ENCODE measurements at places on chromosomes 6 and 20. TPM values are rescaled to one million over a fixed set of nuclear protein-coding genes. Genes with fewer than 3 reads are reported as not detected.
A peak's percentile ranks its signal among the peaks of the same experiment; 100 is the strongest.

GRCh38 chr6:28254121-28254519, 2.1 kb upstream of the ZKSCAN4 start:
- H3K27me3 ChIP-seq: no peaks in the 10 kb centered on the region
- H3K27ac ChIP-seq: no peak overlapping the region
- H3K4me3 ChIP-seq: no peak overlapping the region
- H3K36me3 ChIP-seq: no peaks in the 10 kb centered on the region

DNA sequence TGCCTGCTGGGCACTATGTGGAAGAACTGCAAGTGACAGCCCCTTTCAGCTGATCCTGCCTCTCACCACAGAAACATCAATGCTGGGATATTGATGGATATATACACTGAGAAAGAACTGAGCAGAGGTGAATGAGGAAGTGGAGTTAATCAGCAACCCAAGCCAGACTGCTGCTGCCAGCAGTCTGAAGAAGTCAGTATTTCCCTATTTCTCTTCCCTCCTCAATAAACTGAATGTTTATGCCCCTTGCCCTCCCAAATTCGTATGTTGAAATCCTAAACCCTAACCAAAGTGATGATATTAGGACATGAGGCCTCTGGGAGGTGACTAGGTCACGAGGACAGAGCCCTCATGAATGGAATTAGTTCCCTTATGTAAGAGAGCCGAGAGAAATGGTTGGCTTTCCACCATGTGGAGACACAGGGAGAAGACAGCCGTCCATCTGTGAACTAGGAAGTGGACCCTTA, 76.3 kb downstream of the CDK19 start:
- no peak for DNase-seq
- no peaks in the 10 kb centered on the region for H3K27me3 ChIP-seq
- H3K4me1 ChIP-seq: no peaks in the 10 kb centered on the region
- H3K36me3 ChIP-seq: no peaks in the 10 kb centered on the region
- no peak overlapping the region for H3K4me3 ChIP-seq

DNA sequence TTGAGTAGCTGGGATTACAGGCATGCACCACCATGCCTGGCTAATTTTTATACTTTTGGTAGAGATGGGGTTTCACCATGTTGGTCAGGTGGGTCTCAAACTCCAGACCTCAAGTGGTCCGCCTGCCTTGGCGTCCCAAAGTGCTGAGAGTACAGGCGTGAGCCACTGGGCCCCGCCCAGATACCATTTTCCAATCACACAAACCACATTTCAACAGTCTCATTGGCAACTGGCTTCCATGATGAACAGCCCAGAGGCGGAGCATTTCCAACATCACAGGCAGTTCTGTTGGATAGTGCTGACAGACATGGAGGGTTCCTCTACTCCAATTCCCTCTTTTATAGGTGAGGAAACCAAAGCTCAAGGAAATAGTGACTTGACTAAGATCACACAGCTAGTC, 43.9 kb upstream of the PLCB4 start:
- H3K36me3 ChIP-seq: no peaks in the 10 kb centered on the region
- H3K4me1 ChIP-seq: no peaks in the 10 kb centered on the region
- no peak overlapping the region for H3K4me3 ChIP-seq
- H3K27ac ChIP-seq: no peak overlapping the region
- H3K27me3 ChIP-seq: no peaks in the 10 kb centered on the region
- DNase-seq: no peak

DNA sequence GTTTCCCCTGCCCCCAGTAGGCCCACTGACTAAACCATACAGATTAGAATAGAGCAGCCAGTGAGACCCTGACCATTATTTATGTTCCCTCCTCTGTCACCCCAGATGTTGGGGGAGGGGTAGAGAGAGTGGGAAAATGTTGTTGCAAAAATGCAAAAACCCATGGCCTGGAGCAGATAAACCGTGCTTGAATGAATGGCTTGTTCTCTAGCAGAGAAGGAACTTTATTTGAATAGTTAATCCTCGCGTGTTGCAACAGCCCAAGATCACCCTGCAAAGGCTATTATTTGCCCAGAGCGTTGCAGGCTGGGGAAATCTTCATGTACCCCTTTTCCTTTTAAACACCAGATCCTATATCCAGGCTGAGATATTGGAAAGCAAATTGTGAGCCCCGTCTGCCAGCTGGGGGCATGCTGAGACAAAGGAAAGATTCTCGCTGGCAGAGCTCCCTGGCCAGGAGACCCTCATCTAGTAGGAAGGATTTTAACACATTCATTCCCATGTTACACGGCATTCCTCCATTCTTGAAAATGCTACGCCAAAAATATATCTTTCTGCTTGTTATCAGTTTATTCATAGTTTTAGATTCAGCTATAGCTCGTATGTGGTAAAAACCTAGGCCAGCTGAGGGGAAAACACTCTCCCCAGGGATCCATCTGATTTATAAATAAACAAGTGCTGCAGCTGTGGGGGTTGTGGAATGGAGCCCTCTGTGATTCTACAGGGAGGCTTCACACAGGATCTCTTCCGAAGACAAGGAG, 53.0 kb downstream of the LINC00237 start:
- no peaks in the 10 kb centered on the region for H3K27me3 ChIP-seq
- no peak overlapping the region for H3K27ac ChIP-seq
- peak; percentile 53 for DNase-seq
- H3K4me3 ChIP-seq: peak overlapping the region; percentile 27

GRCh38 chr20:4546786-4547185, 174.9 kb upstream of the PRND start:
- H3K4me3 ChIP-seq: peak overlapping the region; percentile 27
- no peak for DNase-seq
- no peak overlapping the region for H3K27ac ChIP-seq
- H3K27me3 ChIP-seq: no peaks in the 10 kb centered on the region
- no peaks in the 10 kb centered on the region for H3K36me3 ChIP-seq

GRCh38 chr20:14925300-14925699, 587.9 kb upstream of the FLRT3 start:
- no peak overlapping the region for H3K27ac ChIP-seq
- no peaks in the 10 kb centered on the region for H3K4me1 ChIP-seq
- DNase-seq: no peak
- no peak overlapping the region for H3K4me3 ChIP-seq

DNA sequence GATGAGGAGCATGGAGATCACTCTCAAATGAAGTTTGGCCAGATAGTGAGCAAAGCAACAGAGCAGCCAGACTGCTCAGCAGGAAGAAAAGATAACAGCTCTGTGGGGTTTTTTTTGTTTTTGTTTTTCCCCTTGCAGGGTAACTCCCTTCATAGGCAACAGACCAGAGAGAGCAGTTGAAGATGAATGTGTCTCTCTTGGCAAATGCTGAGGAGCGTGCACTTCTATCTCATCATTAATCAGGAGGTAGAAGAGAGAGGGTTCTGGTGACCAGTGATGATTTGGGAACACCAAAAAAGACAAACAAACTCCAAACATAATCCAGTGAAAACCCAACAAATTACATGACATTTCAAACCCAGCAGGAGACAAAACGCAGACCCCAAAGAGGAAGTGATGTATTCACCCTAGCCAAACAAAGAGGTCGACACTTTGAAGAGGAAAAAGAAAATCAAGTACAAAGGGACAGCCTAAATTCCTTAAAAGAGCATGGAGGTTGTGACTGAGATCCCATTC, 66.2 kb upstream of the RREB1 start:
- H3K27me3 ChIP-seq: no peaks in the 10 kb centered on the region
- H3K36me3 ChIP-seq: no peaks in the 10 kb centered on the region
- H3K4me1 ChIP-seq: peaks cover 2% of the 10 kb centered on the region
- H3K27ac ChIP-seq: no peak overlapping the region

DNA sequence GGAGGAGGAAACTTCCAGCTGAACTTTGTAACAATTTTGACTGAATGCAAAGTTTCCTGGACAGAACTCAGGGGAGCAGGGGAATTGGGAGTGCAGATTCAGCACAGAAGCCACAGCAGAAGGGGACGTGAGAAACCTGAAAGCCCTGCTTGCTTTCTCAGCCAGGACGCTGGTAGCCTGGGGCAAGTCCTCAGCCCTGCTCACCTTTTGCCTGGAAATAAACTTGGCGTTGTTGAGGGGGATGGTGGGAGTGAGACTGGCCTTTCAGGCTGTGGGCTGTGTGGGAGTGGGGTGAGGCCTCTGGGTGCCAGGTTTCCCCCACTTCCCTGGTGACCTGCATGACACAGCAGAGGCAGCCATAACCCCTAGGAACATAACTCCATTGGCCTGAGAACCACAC, 238.1 kb upstream of the HS3ST5 start:
- no peaks in the 10 kb centered on the region for H3K36me3 ChIP-seq
- H3K4me1 ChIP-seq: no peaks in the 10 kb centered on the region
- H3K4me3 ChIP-seq: no peak overlapping the region

GRCh38 chr6:34555007-34555322, 1.2 kb downstream of the SPDEF start:
- H3K27me3 ChIP-seq: no peaks in the 10 kb centered on the region
- no peak for DNase-seq
- 0 out of 2 replicates have a peak, but pooled peaks cover 4% of the 10 kb centered on the region for H3K4me1 ChIP-seq

GRCh38 chr6:24972311-24972958, 36.7 kb upstream of the RIPOR2 start:
- no peaks in the 10 kb centered on the region for H3K36me3 ChIP-seq
- peaks cover 7% of the 10 kb centered on the region for H3K4me1 ChIP-seq
- no peak for DNase-seq
- no peak overlapping the region for H3K27ac ChIP-seq
- H3K4me3 ChIP-seq: no peak overlapping the region

GRCh38 chr20:23910210-23910609, 30.7 kb upstream of the CST5 start:
- no peak overlapping the region for H3K27ac ChIP-seq
- H3K27me3 ChIP-seq: no peaks in the 10 kb centered on the region
- H3K4me1 ChIP-seq: no peaks in the 10 kb centered on the region
- DNase-seq: no peak

GRCh38 chr20:57622201-57622570, 2.0 kb upstream of the ZBP1 start:
- no peaks in the 10 kb centered on the region for H3K36me3 ChIP-seq
- no peaks in the 10 kb centered on the region for H3K27me3 ChIP-seq
- H3K4me3 ChIP-seq: no peak overlapping the region
- no peak overlapping the region for H3K27ac ChIP-seq

DNA sequence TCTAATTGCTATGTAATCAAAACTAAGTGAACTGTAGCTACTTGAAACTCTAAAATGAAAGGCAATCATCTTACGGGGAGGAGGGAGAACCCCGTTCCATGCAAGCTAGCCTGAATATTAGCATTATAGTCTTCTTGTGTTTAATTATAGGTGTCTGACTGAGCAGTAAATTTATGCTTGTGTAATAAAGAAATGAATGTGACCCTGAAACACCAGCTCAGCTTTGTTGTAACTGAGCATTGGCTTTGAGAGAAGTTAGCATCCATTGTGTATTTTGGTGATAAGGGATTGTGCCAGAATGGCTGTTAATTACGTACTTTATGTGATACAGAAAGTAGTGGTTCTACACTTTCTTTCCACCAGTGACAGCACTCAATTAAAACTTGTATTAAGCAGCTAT, 86.9 kb downstream of the QKI start:
- no peaks in the 10 kb centered on the region for H3K4me1 ChIP-seq
- H3K4me3 ChIP-seq: no peak overlapping the region
- no peak overlapping the region for H3K27ac ChIP-seq
- H3K36me3 ChIP-seq: peaks cover 3% of the 10 kb centered on the region
- H3K27me3 ChIP-seq: no peaks in the 10 kb centered on the region

DNA sequence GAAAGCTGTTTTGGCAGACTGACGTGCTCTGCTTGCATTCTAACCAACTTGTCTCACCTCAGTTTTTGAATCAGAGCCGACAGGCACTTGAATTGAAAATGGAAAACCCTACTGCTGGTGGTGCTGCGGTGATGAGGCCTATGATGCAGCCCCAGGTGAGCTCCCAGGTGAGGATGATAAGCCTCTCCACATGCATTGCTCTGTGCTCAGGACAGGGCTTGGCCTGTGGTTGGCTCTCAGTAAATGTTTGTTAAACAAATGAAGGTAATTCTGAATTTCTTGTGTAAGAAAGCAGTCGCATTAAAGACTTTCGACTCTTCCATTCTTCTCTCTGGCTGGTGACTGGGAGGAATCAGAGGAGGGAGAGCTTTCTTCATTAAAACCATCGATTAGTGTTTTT, 136.3 kb downstream of the SULF2 start:
- peak; percentile 50 for DNase-seq
- H3K27me3 ChIP-seq: no peaks in the 10 kb centered on the region
- H3K36me3 ChIP-seq: no peaks in the 10 kb centered on the region
- no peak overlapping the region for H3K4me3 ChIP-seq
- H3K4me1 ChIP-seq: peaks cover 11% of the 10 kb centered on the region

DNA sequence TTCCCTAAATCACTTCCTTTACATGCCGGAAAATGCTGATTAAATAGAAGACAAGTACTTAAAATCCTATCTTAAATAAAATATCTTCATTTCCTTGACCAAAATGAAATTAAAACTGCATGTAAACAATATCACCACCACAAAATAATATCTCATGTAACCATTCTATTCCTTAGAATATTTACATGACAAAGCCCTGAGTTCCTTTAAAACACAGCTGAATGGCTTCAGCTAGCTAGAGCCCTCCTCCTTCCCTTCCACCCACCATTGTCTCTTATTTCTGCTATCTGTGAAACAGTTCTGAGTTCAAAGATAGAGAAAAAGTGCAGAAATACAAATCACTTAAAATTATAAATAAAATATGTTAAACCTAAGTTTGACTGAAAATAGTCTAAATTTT, 103.1 kb downstream of the HIVEP2 start:
- no peak for DNase-seq
- peaks cover 13% of the 10 kb centered on the region for H3K4me1 ChIP-seq
- H3K36me3 ChIP-seq: no peaks in the 10 kb centered on the region
- no peak overlapping the region for H3K27ac ChIP-seq
- H3K27me3 ChIP-seq: no peaks in the 10 kb centered on the region

GRCh38 chr6:71982389-71982788, 96.0 kb downstream of the RIMS1 start:
- no peaks in the 10 kb centered on the region for H3K36me3 ChIP-seq
- no peak overlapping the region for H3K4me3 ChIP-seq
- H3K4me1 ChIP-seq: no peaks in the 10 kb centered on the region
- H3K27me3 ChIP-seq: no peaks in the 10 kb centered on the region
- no peak for DNase-seq

DNA sequence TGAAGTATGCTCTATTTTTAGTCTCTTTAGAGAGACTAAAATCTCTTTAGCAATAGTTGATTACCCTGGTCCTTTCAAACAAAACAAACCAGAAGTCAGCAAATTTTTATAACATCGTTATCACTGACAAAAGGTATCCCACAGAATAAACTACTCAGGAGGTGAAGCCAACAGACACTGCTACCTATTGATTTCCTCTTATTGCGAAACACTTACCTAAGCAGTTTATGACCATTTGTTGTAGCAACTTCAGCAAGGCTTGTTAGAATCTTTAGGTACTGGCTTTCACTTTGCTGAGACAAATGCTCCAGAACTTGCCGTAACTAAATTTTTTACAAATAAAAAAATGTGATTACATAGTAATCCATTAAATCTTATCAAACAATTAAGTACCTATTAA, 64.4 kb downstream of the HACE1 start:
- no peak for DNase-seq
- H3K27me3 ChIP-seq: no peaks in the 10 kb centered on the region
- H3K36me3 ChIP-seq: peaks cover 9% of the 10 kb centered on the region
- no peaks in the 10 kb centered on the region for H3K4me1 ChIP-seq

COL9A3 gene
- 76.0 TPM for total RNA-seq

BACH2 gene
- 5.9 TPM for total RNA-seq

MAK gene
- total RNA-seq: 0.37 TPM

PSMG4 gene
- 45.6 TPM for total RNA-seq

SAPCD1 gene
- 5.9 TPM for total RNA-seq

DZANK1 gene
- 9.9 TPM for total RNA-seq

POPDC3 gene
- 3.7 TPM for total RNA-seq

XKR7 gene
- total RNA-seq: 1.8 TPM

CD40 gene
- total RNA-seq: 14.5 TPM

SIGLEC1 gene
- total RNA-seq: not detected

TRIM27 gene
- 78.9 TPM for total RNA-seq

Measured in H1 (cell line).